ENCODE measurements at places on chromosomes 2 and 18. TPM values are rescaled to one million over a fixed set of nuclear protein-coding genes. Genes with fewer than 3 reads are reported as not detected.

Gene UBE2F
- total RNA-seq = 216 TPM

Gene SATB2
- total RNA-seq = 7.4 TPM

Gene SPDYA
- 0.88 TPM for total RNA-seq

Gene MAPRE3
- 3.5 TPM for total RNA-seq

Gene REEP1
- 2.0 TPM for total RNA-seq

Gene TTC32
- 12.2 TPM for total RNA-seq

Gene VRK2
- 36.3 TPM for total RNA-seq

Gene CNTNAP5
- total RNA-seq = not detected

Gene ASXL3
- total RNA-seq = not detected

Gene MRPL30
- 92.6 TPM for total RNA-seq

Gene LIMS3
- not detected for total RNA-seq

Gene KIF1A
- 0.50 TPM for total RNA-seq

Gene TGFA
- 2.4 TPM for total RNA-seq

Gene FABP1
- total RNA-seq = not detected
